ENCODE measurements at places on chromosomes 13 and 19.
A peak's percentile ranks its signal among the peaks of the same experiment; 100 is the strongest.

- no peak overlapping the region for H3K27ac ChIP-seq
- no peaks in the 10 kb centered on the region for H3K36me3 ChIP-seq
- no peaks in the 10 kb centered on the region for H3K27me3 ChIP-seq
- no peak for DNase-seq
- H3K4me1 ChIP-seq, result no peaks in the 10 kb centered on the region
Measured at GRCh38 chr19:14337510-14337909, 43.7 kb upstream of the ADGRE5 start.

DNA sequence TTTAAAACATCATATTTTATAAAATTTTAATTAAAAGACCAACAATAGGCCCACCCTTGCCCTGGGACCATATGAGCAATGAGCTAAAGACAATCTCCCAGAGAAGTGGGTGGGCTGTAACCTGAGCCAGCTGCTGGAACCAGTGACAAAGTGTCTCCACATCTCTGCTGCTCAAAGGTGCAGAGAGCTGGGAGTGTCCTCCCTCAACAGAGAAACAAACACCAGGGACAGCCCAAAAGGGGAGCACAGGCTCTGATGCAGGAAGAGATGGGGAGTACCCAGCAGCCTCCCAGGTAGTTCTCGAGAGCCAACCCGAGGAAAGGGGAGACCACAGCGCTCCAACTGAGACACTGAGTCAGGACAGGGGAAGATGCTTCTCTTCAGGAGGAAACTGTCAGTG is 39.1 kb downstream of the DOCK9 start:
- H3K27ac ChIP-seq, result no peak overlapping the region
- DNase-seq, result no peak
- no peaks in the 10 kb centered on the region for H3K4me1 ChIP-seq
- H3K27me3 ChIP-seq, result no peaks in the 10 kb centered on the region

DNA sequence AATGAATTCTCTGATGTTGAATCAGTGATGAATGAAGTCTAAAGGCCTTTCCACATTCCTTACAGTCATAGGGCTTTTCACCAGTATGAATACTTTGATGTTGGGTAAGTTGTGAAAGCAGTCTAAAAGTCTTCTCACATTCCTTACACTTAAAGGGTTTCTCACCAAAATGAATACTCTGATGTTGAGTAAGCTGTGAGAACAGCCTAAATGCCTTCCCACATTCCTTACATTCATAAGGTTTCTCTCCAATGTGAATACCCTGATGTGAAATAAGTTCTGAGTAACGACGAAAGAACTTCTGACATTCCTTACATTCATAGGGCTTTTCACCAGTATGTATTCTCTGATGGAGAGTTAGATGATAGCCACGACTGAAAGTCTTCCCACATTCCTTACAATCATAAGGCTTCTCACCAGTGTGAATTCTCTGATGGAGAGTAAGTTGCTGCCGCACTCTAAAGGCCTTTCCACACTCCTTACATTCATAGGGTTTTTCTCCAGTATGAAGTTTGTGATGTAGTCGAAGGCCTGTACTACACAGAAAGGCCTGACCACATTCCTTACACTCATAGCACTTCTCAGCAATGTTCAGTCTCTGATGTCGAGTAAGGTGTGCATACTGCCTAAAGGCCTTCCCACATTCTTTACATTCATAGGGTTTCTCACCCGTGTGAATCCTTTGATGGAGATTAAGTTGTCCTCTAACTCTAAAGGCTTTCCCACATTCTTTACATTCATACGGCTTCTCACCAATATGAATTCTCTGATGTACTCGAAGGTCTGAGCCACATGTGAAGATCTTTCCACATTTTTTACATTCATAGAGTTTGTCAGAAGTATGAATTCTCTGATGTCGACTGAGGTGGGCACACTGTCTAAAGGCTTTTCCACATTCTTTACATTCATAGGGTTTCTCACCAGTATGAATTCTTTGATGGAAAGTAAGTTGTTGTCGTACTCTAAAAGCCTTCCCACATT is 19.9 kb downstream of the ZFP30 start:
- no peaks in the 10 kb centered on the region for H3K36me3 ChIP-seq
- no peaks in the 10 kb centered on the region for H3K4me1 ChIP-seq
- DNase-seq, result no peak
- no peak overlapping the region for H3K27ac ChIP-seq
- no peaks in the 10 kb centered on the region for H3K27me3 ChIP-seq

DNA sequence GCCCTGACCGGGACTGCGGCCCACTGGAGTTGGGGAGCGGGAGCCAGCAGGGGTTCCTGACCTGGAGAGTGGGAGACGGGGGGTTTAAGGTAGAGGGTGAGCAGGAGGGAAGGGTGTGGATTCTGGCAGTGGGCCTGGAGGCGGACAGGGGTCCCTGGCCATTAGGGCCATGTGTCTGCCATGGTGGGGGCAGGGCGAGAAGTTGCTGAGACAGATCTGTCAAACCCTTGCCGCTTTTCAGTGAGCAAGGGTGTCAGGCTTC is 12.2 kb upstream of the SELENOW start:
- DNase-seq, result no peak
- no peak overlapping the region for H3K27ac ChIP-seq
- H3K27me3 ChIP-seq, result no peaks in the 10 kb centered on the region
- no peaks in the 10 kb centered on the region for H3K4me1 ChIP-seq

DNA sequence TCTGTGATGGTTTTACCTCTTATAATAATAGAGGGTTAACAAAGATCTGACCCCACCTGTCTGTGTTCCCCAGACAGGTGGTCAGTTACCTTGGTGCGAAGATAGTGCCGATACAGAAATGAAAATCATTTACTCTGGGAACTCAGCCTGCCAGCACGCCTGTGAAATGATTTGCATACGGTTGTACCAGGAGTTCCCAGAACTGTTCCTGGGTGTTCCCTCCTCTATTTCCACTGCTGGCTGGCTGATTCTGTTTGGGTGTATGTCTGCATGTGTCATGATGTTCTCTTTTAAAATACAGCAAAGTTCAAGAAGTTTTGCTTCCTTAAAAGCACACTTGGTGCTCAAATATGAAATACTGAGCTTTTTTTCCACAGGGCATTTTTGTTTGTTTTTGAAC is 527.1 kb downstream of the FGF9 start:
- H3K27me3 ChIP-seq, result no peaks in the 10 kb centered on the region
- no peak for DNase-seq
- H3K4me1 ChIP-seq, result no peaks in the 10 kb centered on the region
- no peak overlapping the region for H3K27ac ChIP-seq

- H3K36me3 ChIP-seq, result no peaks in the 10 kb centered on the region
- no peak for DNase-seq
- H3K4me1 ChIP-seq, result peaks cover 2% of the 10 kb centered on the region
Measured at GRCh38 chr19:495402-496111, 729 bp upstream of the MADCAM1 start.

DNA sequence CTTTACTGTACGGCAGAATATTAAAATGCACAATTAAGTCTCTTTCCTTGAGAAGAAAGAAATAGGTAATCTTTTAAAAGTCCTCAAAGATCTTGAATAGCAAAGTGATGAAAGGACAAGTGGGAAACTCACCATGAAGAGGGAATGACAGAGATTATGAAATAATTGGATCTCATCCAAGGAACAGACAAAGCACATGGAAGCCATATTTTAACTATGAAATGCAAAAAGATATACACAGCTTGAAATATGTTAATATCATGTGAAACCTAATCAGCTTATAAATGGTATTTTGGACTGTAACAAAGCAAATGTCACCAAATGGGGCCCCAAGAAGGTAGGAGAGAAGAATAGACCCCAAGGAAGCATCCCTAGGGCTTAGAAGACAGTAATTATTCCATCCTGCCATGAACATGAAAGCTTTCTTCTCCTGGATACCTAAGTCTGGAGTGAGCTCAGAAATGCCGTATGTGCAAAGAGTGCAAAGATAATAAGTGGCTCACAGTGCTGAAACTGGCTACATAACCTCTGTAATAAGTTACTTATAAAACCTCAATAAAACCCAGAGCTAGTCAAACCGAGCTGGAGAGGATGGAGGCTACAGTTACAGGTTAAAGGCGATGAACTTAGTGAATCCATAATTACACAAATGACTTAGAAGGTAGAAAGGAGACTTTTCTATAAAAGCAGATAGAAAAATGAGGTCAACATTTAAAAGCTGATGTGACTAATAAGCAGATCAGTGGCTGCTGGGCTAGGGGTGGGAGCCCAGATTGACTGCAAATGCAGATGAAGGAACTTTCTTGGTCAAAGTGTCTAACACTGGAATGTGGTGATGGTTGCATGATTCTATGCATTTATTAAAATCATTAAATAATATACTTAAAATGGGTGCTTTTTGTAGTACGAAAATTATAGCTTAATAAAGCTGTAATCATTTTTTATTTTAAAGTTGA is 34.4 kb downstream of the DCLK1 start:
- H3K4me3 ChIP-seq, result no peak overlapping the region
- H3K27ac ChIP-seq, result no peak overlapping the region
- DNase-seq, result no peak
- H3K4me1 ChIP-seq, result no peaks in the 10 kb centered on the region
- no peaks in the 10 kb centered on the region for H3K27me3 ChIP-seq
- no peaks in the 10 kb centered on the region for H3K36me3 ChIP-seq

DNA sequence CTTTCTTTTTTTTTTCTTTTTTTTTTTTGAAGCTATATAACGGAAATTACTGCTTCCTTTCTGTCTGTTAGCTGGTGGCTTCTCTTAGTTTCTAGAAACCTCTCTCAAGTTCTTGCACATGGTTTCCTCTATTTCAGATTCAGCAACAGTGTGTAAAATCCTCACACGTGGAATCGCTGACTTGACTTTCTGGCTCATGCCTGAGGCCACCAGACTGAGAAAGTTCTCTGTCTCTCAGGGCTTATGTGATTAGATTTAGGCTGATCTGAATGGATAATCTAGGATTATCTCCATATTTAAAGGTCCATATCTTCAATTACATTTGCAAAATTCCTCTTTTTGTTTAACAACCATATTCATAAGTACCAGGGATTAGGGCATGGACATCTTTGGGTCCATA is 856.3 kb upstream of the SLITRK6 start:
- H3K4me3 ChIP-seq, result no peak overlapping the region
- no peaks in the 10 kb centered on the region for H3K4me1 ChIP-seq
- H3K27ac ChIP-seq, result no peak overlapping the region
- no peak for DNase-seq

DNA sequence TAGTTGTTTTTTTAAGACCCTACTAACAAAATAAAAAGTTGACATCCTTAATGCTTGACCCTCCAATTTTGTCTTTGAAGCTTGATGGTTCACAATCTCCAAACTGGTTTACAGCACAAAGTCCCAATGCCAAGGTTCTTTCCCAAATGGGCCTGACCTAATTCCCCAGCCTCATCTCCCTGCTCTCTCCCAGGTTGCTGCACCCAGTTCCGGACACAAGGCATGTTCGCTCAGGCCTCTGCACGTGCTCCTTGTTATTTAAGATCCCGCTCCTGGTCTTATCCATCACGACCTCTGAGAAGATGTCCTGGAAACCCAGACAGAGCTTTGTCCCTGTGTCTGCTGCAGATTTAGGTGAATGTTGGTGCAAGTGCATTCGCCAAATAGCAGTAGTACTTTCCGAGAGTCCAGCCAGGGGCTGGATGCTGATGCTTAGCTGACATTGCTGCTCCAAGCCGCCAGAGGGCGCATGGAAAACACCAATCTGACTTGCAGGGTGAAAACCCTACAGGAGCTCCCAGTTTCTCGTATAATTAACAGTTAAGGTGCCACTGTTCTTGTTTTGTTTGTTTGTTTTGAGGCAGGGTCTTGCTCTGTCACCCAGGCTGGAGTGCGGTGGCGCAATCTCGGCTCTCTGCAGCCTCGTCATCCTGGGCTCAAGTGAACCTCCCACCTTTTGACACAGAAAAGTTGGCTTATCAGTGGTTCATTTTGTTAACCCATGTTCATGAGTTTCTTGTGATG is 18.5 kb downstream of the LYPD3 start:
- no peak overlapping the region for H3K27ac ChIP-seq
- no peaks in the 10 kb centered on the region for H3K27me3 ChIP-seq
- H3K4me1 ChIP-seq, result no peaks in the 10 kb centered on the region
- no peak overlapping the region for H3K4me3 ChIP-seq
- DNase-seq, result peak; percentile 76

- H3K27me3 ChIP-seq, result no peaks in the 10 kb centered on the region
- DNase-seq, result no peak
- no peak overlapping the region for H3K27ac ChIP-seq
- no peaks in the 10 kb centered on the region for H3K36me3 ChIP-seq
Measured at GRCh38 chr13:33490461-33491327, 205.1 kb upstream of the STARD13 start.

DNA sequence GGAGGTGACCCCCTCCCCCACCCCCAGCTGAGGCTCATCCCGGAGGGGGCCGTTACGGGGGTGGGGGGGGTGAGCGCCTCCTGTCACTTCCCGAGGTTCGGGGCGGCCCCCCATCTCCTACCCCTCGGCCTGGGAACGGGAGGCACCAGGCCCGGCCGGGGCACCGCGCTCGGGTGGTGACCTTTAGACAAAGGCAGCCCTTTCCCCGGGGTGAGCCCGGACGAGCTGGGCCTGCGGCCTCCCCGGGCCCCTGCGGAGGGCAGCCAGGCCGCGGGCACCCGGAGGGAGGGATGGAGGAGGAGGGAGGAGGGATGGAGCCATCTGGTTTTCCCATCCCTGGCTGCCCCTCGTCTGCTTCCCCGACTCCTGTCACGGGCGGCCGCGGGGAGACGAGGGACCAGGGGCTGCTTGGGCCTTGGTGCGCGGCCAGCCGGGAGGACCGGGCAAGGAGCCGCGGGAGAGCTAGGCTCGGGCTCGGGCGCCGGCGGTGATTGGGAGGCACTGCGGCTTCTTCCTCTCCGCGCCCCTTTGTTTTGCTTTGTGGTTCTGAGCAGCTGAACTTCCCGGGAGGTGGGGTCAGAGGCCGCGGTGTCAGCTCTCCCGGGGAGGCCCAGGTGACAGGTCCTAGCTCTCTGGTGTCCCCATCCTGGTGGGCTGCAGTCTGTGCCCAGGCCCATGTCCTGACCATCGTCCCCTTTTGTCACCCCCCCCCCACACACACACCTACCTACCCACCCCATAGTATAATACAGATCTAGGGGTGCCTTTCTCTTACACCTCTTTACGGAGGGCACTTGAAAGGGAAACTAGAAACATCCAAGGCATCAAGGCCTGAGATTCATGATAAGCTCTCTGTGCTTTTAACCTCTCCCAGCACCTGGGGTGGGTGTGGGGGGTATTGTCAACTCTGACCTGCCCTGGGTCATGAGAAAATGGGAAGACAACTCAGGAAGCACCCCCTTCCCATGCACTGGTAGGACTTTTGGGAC is 1.3 kb downstream of the BICRA start:
- H3K4me3 ChIP-seq, result peak overlapping the region; percentile 100
- peak; percentile 63 for DNase-seq
- H3K27ac ChIP-seq, result peak overlapping the region; percentile 60
- H3K36me3 ChIP-seq, result no peaks in the 10 kb centered on the region
- no peaks in the 10 kb centered on the region for H3K27me3 ChIP-seq

GRCh38 chr19:55619286-55619685 is 5.1 kb downstream of the ZNF784 start:
- DNase-seq, result no peak
- no peak overlapping the region for H3K4me3 ChIP-seq
- H3K27me3 ChIP-seq, result no peaks in the 10 kb centered on the region
- H3K4me1 ChIP-seq, result no peaks in the 10 kb centered on the region
- no peak overlapping the region for H3K27ac ChIP-seq
- H3K36me3 ChIP-seq, result peaks cover 38% of the 10 kb centered on the region
